NCI-H1436 treated with DMSO at 0.1 percent for 48 hours (cell line): ENCODE measurements at places on chromosomes 16 and 17.
A peak's percentile ranks its signal among the peaks of the same experiment; 100 is the strongest.

DNA sequence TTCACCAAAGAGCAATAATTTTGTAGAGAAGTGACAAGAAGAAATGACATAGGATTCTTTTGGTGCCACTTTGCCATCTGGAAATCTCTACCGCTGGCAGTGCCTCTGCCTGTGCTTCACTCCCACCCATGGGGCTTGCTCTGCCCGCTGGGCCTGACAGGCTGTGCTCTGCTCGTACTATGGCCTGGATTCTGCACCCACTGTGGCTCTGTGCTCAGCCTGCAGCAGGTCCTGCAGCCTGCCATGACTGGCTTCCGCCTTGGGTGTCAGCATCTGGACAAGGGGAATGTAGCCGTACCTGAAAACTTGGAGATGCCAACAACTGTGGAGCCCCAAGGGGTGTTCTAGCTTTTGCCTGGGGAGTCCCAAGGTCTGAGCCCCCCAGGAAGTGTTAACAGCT, 792.3 kb downstream of the CDH8 start:
- no peak for DNase-seq

DNA sequence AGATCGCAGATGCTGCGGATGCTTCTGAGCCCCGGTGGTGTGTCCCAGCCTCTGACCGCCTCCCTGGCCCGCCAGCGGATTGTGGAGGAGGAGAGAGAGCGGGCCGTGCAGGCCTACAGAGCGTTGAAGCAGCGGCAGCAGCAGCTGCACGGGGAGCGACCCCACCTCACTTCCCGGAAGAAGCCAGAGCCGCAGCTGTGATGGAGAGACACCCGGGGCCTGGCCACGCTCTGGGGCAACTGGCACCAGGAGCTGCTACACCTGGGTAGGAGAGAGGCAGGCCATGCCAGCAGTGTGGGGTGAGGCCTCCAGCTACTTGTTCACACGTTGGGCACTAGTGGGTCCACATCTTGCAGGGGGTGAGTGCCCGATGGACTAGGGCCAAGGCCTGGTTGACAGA, 6.0 kb downstream of the CCDC137 start:
- no peak for DNase-seq

GRCh38 chr17:63998050-63998720, at the start of gene PRR29:
Gene PRR29, plus strand, starts transcription at chr17:63998351. Its CDS starts 14 bp downstream, at chr17:63998365.
- no peak for DNase-seq

- DNase-seq: no peak
Observed at GRCh38 chr17:78839762-78840529, 668 bp downstream of the USP36 start.

DNA sequence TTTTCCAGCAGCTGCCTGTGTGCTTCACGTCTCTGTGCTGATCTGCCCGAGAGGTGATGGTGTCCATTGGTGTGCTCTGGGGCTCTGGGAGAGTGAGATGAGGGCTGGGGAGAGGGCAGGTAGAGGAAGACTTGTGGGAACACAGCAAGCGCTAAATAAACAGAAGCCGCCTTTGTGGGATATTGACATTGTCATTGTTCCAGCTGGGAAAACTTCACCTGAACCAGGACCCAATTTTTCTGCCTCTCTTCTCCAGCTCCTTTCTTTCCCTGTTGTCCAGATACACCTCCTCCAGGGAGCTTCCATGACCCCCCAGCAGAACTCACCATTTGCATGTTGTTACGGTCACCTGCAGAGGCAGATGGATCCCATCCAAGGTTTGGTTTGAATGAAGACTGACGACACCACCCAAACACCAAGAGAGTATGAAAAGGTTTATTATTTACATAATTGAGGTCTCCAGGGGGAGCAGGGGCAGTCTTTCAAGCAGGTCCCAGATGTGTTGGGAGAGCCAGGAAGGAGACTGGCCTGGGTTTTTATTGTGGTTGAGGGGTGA, 3.6 kb upstream of the ITGA3 start:
- DNase-seq: peak; percentile 60

GRCh38 chr16:71358464-71358998, at the start of gene CALB2:
Gene CALB2, plus strand, starts transcription at chr16:71358723. Its CDS starts 70 bp downstream, at chr16:71358793.
- no peak for DNase-seq

GRCh38 chr17:4978726-4979125, 8.7 kb downstream of the CAMTA2 start:
- no peak for DNase-seq

- no peak for DNase-seq
Observed at GRCh38 chr17:79950751-79951150, 84.9 kb downstream of the TBC1D16 start.

DNA sequence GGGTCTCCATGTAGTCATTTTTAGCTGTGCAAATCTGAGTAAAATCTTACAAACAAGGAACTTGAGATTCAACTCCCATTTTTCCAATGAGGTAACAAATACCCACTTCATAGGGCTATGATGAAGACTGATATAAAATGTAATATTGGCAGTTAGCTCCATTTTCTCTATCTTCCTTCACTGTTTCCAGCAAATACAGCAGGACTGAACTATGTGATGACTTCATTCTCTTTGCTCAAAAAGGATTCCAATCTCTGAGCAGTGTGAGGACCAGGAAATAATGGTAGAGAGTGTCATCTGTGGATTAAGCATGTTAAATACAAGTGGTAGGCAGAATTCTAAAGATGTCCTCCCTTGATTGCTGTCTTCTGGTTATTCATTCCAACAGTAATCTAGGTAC, 18.3 kb downstream of the RND2 start:
- no peak for DNase-seq
